NCI-H1048 (cell line): ENCODE measurements at places on chromosomes 16 and 17.

- DNase-seq = no peak
Observed at GRCh38 chr16:50257876-50258275, 8.5 kb upstream of the ADCY7 start.

DNA sequence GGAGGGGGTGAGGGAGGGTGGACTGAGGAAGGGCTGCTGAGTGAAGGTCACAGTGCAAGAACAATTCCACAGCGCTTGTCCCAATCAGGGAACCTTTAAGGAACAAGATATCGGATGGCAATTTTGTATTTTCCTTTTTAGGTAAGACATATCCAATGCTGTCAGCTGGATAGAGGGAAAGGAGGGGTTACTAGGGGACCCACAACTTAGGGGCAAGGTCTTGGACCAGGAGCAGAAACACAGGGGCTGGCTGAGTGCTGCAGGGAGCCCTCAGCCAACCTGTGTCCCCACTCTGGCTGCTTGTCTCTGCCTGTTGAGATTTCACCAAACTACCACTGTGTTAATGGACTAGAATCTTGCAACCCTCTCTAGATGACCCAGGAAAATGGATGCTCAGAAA, 47.6 kb downstream of the AKAP1 start:
- no peak for DNase-seq

GRCh38 chr16:2609827-2610470, 72.1 kb downstream of the PDPK1 start:
- DNase-seq = no peak

- DNase-seq = no peak
Observed at GRCh38 chr16:86966777-86967176, 350.4 kb downstream of the C16orf95 start.

- DNase-seq = no peak
Observed at GRCh38 chr16:25877103-25877502, 185.3 kb downstream of the HS3ST4 start.

DNA sequence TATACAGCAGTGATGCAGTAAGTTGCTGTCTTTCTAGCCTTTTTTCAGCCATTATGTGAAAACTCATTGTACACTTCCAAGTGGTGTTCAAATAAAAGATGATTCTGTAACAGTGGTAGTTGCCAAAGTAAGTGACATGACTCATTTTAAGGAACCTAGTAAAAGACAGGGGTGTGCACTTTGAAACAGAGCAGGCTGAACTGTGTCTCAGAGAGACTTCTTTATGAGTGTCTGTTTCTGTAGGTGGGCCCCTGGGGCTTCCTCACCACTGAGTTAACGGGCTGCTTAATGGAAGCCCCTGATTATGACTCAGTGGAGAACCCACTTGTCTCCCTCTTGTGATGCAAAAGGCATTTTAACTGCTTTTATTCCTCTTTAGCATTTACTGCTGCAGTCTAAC, 147.3 kb downstream of the PCTP start:
- DNase-seq = no peak

DNA sequence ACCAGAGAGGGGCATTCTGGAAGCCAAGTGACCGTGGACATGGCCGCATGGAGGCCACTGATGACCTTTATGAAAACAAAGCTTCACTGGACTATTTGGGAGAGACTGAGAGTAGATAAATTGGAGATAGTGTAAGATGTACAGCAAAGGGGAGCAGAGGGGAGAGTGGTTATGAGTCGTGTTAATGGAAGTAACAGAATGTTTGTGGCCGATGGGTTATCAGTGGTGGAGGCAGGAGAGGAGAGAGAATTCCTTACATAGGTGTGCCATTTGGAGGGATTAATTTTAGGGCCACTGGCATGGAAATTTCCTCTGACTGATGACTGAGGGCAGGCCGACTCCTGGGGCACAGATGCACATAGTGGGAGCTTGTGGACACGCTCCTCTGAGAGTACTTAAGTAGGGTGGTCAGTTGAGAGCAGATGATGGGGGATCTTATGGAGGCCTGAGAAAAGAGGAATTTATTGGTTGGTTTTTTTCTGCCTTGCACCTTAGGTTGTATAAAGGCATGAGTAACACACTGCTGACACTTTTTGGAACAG, 19.2 kb downstream of the PRPSAP2 start:
- no peak for DNase-seq

DNA sequence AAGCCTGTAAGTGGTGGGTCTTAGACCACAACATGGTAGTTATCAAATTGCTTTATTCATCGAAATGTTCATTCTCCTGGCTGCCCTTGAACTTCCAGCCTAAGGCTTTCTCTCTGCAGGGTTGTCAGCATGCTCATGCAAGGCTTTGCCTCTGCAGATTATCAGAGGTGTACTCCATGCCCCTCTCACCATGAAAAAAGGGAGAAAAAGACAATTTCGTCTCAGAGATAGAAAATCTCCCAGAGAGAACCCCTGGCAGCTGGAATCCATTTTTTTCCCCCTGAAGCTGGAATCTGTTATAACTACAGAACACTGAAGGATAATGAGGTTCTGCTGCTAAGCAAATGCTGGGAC, 33.9 kb upstream of the METTL9 start:
- no peak for DNase-seq

- DNase-seq = no peak
Observed at GRCh38 chr16:57476546-57477410, 9.5 kb downstream of the DOK4 start.

DNA sequence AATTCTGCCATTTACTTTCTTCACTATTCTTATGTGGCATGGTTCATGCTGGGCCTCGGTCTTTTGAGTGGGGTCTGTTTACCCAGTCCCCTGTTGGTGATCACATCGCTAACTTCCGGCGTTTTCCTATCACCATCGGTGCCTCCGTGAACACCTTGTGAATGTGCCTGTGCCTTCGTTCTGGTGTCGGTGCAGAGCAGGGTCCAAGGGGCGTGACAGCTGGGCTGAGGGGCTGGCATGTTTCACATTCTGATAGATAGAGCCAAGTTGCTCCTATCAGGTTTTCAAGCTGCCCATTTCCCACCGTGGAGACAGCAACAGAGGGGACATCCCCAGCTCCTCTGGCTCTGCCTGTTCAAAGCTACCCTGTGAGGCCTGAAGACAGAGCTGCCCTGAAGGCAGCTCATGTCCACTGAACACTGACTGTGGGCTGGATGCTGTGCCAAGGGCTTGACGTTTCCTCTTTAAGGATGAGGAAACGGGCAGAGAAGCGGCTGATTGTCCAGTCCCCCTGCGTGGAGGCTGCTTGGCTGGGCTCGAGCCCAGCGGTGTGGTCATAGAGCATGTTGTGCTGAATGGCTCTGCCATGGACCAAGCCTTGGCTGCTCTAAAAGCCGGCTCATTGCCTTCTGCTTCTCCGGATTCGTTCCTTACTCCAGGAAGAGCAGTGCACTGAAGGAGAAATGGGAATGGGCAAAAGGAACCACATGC, 17.0 kb downstream of the DHODH start:
- DNase-seq = no peak

- no peak for DNase-seq
Observed at GRCh38 chr16:21101631-21102420, 48.8 kb downstream of the DNAH3 start.

- DNase-seq = no peak
Observed at GRCh38 chr16:86566966-86567700, 504 bp downstream of the FOXC2 start.
